ENCODE measurements at places on chromosomes 3 and 15. TPM values are rescaled to one million over a fixed set of nuclear protein-coding genes. Genes with fewer than 3 reads are reported as not detected.
A peak's percentile ranks its signal among the peaks of the same experiment; 100 is the strongest.

GRCh38 chr3:131903988-131904415 is 130.8 kb downstream of the CPNE4 start:
- H3K27me3 ChIP-seq = no peaks in the 10 kb centered on the region
- no peak overlapping the region for H3K4me3 ChIP-seq
- no peaks in the 10 kb centered on the region for H3K36me3 ChIP-seq
- H3K4me1 ChIP-seq = no peaks in the 10 kb centered on the region
- DNase-seq = no peak

GRCh38 chr3:188306435-188307005 is 152.6 kb downstream of the LPP start:
- H3K4me3 ChIP-seq = no peak overlapping the region
- no peaks in the 10 kb centered on the region for H3K27me3 ChIP-seq
- H3K4me1 ChIP-seq = no peaks in the 10 kb centered on the region
- H3K27ac ChIP-seq = no peak overlapping the region

- H3K36me3 ChIP-seq = peaks cover 15% of the 10 kb centered on the region
- no peaks in the 10 kb centered on the region for H3K4me1 ChIP-seq
- no peak for DNase-seq
- no peak overlapping the region for H3K27ac ChIP-seq
- no peak overlapping the region for H3K4me3 ChIP-seq
These were observed 5.2 kb downstream of the CEP97 start for GRCh38 chr3:101729586-101729985.

GRCh38 chr15:91855684-91856489 is 2.4 kb downstream of the SLCO3A1 start:
- peaks cover 78% of the 10 kb centered on the region for H3K4me1 ChIP-seq
- peak overlapping the region; percentile 67 for H3K27ac ChIP-seq
- peak overlapping the region; percentile 9 for H3K4me3 ChIP-seq
- no peaks in the 10 kb centered on the region for H3K36me3 ChIP-seq

DNA sequence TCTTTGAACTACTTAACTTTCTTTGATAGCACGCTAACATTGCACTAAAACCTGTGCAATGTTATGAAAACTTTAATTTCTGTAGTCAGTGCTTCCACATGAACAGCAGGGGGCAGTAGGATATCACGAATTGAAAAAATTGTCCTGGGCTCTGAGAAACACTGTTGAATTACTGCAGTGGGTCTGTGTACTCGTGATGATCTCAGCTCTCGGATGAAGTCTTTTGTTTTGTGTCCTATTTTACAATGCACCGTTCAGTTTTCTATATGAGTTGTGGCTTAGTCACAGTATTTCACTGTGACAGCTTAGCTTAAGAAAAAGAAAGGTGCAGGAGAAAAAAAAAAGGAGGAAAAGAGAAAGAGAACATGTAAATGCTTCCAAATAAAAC is 141.3 kb upstream of the CCDC54 start:
- DNase-seq = peak; percentile 68
- peak overlapping the region; percentile 42 for H3K4me3 ChIP-seq
- no peaks in the 10 kb centered on the region for H3K27me3 ChIP-seq
- no peaks in the 10 kb centered on the region for H3K36me3 ChIP-seq

DNA sequence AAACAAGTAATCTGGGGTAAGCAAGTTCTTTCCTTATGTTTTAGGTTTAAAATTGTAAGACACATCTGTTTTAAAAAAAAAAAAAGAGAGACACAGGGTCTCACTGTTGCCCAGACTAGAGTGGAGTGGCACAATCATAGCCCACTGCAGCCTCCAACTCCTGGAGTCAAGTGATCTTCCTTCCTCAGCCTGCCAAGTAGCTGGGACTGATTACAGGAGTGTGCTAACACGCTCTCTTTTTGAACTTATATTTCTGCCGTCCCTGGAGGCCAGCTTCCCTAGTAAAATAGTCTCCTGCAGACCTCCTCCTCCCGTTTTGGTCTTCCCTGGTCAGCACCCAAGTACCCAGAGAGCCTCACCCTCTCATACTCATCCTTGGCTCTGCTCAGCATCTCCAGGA is 35.5 kb downstream of the DCP1A start:
- no peak overlapping the region for H3K27ac ChIP-seq
- H3K4me3 ChIP-seq = no peak overlapping the region
- H3K36me3 ChIP-seq = peaks cover 70% of the 10 kb centered on the region
- no peaks in the 10 kb centered on the region for H3K4me1 ChIP-seq
- no peaks in the 10 kb centered on the region for H3K27me3 ChIP-seq

DNA sequence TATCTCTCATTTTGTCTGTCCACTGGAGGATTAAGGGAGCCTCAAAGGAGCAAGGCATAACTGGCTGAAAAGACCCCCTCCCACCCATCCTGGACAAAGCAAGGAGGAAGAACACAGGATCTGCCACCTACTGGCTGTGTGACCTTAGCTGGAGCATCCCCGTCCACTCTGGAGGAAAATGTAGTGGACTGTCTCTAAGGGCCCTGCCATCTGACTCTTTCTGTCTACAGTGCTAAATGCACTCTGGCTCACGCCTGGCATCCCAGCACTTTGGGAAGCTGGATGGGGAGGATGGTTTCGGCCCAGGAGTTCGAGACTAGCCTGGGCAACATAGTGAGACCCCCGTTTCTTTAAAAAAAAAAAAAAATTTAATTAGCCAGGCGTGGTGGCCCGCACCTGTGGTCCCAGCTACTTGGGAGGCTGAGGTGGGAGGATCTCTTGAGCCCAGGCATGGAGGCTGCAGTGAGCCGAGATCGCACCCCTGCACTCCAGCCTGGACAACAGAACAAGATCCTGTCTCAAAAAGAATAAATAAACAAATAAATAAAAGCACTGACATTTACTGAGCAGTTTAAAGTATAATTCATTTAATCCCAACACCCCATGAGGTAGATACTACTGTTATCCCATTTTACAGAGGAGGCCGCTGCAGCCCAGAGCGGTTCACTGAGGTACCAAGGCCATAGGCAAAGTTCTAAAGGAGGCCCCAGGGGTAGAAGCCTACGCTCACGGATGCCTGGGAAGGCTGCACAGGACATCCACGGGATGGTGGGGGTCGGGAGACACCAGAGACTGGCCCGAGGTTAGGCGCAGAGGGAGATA is 1.1 kb downstream of the TBC1D2B start:
- H3K4me3 ChIP-seq = peak overlapping the region; percentile 98
- peaks cover 40% of the 10 kb centered on the region for H3K4me1 ChIP-seq
- no peak for DNase-seq
- H3K27me3 ChIP-seq = no peaks in the 10 kb centered on the region
- peak overlapping the region; percentile 70 for H3K27ac ChIP-seq

DNA sequence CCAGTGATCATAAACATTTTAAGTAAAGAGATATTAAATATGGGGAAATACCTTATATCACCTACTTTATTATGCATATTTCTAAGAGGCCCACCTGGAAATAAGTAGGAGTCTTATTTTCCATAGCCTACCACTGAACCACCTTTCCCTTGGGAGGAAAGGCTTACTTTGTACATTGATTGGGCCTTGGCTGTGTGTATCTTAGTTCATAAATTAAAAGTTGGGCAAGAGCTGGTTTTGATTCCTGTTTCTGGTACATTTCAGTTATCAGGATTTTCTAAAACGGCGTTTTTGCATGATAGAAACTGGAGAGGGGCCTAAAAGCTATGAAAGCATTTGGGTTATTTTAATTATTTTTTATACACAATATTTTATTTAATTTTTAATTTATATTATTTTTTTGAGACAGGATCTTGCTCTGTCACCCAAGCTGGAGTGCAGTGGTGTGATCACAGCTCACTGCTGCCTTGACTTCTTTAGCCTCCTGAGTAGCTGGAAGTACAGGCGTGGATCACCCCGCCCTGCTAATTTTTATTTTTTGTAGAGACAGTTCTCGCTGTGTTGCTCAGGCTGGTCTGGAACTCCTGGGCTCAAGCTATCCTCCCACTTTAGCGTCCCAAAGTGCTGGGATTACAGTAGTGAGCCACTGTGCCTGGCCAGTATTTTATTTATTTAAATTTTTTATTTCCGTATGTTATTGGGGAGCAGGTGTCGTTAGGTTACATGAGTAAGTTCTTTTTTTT is 2.6 kb downstream of the GMPS start:
- H3K4me1 ChIP-seq = peaks cover 8% of the 10 kb centered on the region
- no peaks in the 10 kb centered on the region for H3K27me3 ChIP-seq
- H3K36me3 ChIP-seq = no peaks in the 10 kb centered on the region
- no peak overlapping the region for H3K4me3 ChIP-seq
- no peak for DNase-seq
- H3K27ac ChIP-seq = no peak overlapping the region

- no peak for DNase-seq
- no peak overlapping the region for H3K27ac ChIP-seq
- no peak overlapping the region for H3K4me3 ChIP-seq
- no peaks in the 10 kb centered on the region for H3K27me3 ChIP-seq
- no peaks in the 10 kb centered on the region for H3K4me1 ChIP-seq
These were observed 218.0 kb downstream of the ZBBX start for GRCh38 chr3:167162083-167162482.

DNA sequence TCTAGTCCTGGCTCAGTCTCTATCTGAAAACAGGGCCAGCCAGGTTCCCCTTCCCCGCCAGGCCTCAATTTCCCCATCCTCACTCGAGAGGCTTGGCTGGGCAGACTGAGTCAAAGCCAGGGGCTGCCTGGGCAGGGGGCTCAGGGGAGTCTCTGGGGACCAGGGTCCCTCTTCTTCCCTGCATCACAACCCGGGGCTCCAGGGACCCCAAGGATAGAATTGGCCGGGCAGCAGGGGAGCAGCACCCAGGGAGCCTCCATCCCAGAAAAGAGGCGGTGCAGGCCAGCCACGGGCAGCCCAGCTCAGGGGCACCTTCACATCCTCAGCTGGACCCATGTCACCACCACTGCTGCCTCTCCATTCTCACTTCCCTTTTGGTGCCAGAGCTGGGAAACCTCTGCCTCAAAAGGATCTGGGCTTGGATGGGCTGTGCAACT is 13.3 kb upstream of the PLXND1 start:
- H3K4me1 ChIP-seq = no peaks in the 10 kb centered on the region
- no peaks in the 10 kb centered on the region for H3K27me3 ChIP-seq

GRCh38 chr3:72421126-72421525 is 427.1 kb downstream of the SHQ1 start:
- no peaks in the 10 kb centered on the region for H3K27me3 ChIP-seq
- H3K27ac ChIP-seq = no peak overlapping the region

- no peak overlapping the region for H3K27ac ChIP-seq
- no peaks in the 10 kb centered on the region for H3K4me1 ChIP-seq
- no peaks in the 10 kb centered on the region for H3K27me3 ChIP-seq
- no peaks in the 10 kb centered on the region for H3K36me3 ChIP-seq
- H3K4me3 ChIP-seq = no peak overlapping the region
- DNase-seq = no peak
These were observed 225.9 kb upstream of the GAP43 start for GRCh38 chr3:115397433-115397832.

GRCh38 chr3:195897853-195898415 is 10.4 kb downstream of the TNK2 start:
- no peak overlapping the region for H3K4me3 ChIP-seq
- H3K36me3 ChIP-seq = no peaks in the 10 kb centered on the region
- H3K27me3 ChIP-seq = no peaks in the 10 kb centered on the region
- DNase-seq = no peak
- H3K4me1 ChIP-seq = peaks cover 7% of the 10 kb centered on the region

GRCh38 chr3:194661946-194662345 is 10.0 kb downstream of the LSG1 start:
- no peak overlapping the region for H3K27ac ChIP-seq
- DNase-seq = no peak
- H3K36me3 ChIP-seq = peaks cover 32% of the 10 kb centered on the region
- no peaks in the 10 kb centered on the region for H3K27me3 ChIP-seq

DNA sequence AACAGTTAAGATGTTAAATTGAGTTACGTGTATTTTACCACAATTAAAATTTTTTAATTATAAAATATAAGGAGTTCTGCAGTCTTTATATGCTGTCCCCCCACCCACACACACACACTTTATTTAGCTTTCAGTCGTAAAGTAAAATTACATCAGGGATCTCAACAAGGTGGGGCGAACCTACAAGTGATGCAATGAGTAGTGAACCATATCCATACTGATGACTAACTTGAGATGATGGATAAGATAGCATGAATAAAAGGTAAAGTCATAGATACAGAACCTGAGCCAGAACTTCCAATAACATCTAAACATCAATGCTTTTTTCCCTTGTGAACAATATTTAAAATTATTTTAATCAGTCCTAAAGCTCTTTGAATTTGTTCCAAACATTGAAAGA is 77.2 kb downstream of the VPS13C start:
- no peak overlapping the region for H3K27ac ChIP-seq
- no peak for DNase-seq
- no peaks in the 10 kb centered on the region for H3K4me1 ChIP-seq
- no peaks in the 10 kb centered on the region for H3K27me3 ChIP-seq
- no peak overlapping the region for H3K4me3 ChIP-seq

DNA sequence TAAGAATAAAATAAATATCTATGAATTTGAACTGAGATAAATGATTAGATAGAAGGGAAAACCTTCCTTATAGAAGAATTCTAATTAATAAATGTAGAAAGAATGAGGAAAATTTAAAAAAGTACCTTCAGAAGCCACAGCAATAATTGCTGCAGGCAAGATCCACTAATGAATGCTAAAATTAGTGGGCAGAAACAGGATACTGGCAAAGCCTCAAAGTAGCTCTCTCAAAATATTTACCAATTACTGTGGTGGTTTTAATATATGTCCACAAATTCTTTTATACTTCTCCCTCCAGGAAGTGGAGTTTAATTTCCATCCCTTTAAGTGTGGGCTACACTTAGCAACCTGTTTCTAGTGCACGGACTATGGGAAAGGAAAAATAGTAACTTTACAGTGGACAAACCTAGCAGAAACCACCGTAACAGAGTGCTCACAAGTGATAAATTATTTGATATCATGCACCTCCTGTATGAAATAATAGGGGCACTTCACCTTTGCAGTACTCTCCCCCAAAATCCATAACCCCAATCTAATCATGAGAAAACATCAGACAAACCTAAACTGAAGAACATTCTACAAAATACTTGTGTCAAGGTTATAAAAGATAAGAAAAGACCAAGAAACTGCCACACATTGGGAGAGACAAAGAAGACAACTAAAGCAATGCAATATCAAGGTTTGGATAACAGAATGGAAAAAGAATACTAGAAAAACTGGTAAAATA is 6.8 kb downstream of the PEAK1 start:
- peaks cover 9% of the 10 kb centered on the region for H3K4me1 ChIP-seq
- DNase-seq = no peak

DNA sequence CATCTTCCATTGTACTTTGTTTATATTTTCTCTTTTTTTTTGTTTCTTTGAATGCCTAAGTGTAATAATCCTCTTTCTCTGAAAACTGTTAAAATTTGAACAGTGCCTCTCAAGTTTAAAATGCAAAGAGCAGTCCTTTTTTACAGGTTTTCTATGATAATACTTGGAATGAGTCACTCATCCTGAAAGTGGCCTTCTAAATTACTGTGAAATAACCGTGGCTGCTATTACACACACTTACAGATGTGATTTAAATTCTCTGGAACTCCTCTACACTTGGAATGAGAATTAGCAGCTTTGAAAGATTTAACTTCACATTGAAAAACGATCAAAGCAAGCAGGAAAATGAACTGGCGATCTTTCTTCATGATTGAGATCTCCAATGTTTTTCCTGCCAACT is 105.9 kb downstream of the ROBO1 start:
- H3K27ac ChIP-seq = no peak overlapping the region
- H3K36me3 ChIP-seq = no peaks in the 10 kb centered on the region
- no peaks in the 10 kb centered on the region for H3K4me1 ChIP-seq
- DNase-seq = no peak

Gene MGLL
- 6.0 TPM for total RNA-seq

Gene ACOX2
- not detected for total RNA-seq

Gene CASR
- total RNA-seq = not detected

Gene AGTR1
- not detected for total RNA-seq

Gene PARP15
- 71.0 TPM for total RNA-seq

Gene WNT5A
- total RNA-seq = not detected
